HFFc6 (cell line): ENCODE measurements at places on chromosomes 11 and 22.

GRCh38 chr22:42296381-42296853 lies 26.0 kb upstream of the TCF20 start:
- DNase-seq = no peak

GRCh38 chr11:120339394-120339890 lies 3.2 kb downstream of the ARHGEF12 start:
- peak; percentile 37 for DNase-seq

DNA sequence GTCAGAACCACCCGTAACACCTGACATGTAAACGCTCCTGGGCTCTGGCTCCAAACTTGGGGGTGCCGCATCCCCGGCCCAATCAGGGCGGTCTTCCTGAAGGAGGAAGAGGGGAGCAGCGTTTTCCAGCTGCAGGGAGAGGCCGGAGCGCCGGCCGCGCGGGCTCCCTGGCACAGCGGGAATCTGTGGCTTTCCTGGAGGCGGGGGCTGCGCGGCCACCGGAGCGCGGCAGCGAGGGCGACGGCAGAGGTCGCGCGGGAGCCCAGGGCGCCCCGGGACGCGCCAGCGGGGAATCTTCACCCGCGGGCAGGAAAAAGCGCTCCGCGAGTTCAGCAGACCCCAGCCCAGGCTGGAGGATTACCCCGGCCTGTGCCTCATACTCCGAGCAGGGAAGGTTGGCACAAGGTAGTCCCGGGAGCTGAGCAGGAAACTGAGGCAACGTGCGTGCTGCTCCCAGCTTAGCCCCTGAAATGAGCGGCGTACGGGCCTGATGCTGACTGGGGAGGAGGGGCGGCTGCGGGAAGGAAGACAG lies 600 bp upstream of the ESAM start:
- no peak for DNase-seq

DNA sequence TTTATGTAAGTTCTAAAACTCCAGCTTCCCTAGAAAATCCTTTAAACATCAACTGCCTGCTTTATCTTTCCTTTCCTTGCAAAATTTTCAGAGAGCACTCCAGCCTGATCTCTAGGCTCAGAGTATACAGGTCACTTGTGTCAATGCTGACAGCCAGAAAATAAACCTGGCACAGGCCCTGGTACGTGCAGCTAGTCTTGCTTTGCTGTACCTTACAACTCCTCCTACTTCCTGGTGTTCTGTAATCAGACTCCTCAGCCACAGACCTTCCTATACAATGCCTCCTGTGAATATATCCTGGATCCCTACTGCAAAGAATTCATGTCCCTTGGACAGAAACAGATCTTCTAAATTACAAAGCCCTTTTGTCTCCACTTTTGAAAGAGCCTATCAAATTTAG lies 24.2 kb upstream of the TMEM123 start:
- no peak for DNase-seq

DNA sequence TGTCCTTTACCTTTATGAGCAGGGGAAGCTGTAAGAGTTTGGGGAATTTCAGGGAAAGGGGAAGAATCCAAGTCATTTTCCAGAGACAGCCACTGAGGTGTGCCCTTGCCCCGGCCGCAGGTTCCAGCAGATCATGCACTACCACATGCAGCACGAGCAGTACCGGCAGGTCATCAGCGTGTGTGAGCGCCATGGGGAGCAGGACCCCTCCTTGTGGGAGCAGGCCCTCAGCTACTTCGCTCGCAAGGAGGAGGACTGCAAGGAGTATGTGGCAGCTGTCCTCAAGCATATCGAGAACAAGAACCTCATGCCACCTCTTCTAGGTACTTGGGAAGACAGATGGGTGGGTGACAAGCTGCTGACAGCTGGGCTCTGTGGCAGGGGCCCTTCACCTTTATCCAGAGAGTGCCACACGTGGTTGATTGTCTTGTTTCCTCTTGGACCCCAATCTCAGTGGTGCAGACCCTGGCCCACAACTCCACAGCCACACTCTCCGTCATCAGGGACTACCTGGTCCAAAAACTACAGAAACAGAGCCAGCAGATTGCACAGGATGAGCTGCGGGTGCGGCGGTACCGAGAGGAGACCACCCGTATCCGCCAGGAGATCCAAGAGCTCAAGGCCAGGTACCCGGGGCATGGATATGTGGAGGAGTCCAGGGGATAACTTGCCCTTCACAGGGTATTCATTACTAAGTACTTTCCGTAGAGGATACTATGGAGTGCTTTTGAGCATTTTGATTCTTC lies 5.8 kb upstream of the HMBS start:
- DNase-seq = no peak

DNA sequence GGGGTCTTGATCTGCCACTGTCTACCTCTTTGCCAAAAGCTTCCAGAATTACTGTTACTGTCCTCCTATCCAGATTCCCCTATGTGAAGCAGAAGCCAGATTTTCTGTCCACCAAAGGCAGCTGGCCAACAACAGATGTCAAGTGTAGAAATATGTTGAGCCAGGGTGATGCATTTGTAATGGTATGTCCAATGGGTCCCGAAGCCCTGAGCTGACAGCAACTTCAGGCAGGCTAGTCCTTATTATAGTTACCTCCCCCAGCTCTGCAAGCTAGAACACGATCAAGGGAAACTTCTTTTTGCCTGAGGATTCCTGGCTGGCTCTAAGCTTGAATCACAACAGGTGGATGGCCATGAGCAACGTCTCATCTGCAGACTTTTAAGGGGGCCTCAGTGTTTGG lies 10.2 kb downstream of the PAMR1 start:
- peak; percentile 77 for DNase-seq

DNA sequence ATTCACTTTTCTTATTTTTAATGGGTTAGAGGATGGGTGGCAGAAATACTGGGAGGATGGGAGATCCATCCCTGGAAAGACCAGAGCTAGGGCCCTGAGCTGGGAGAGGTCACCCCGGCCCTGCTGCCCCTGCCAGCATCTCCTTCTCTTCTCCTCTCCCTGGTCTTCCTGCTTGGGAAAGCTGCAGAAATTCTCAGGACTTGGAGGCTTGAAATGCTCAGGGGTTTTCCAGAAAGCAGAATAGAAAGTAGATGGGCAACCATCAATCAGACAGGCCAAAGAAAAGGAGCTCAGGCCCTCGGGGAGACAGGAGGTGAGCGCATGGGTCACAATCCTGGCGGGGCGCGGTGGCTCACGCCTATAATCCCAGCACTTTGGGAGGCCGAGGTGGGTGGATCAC lies 1.5 kb downstream of the APOBEC3H start:
- DNase-seq = no peak

DNA sequence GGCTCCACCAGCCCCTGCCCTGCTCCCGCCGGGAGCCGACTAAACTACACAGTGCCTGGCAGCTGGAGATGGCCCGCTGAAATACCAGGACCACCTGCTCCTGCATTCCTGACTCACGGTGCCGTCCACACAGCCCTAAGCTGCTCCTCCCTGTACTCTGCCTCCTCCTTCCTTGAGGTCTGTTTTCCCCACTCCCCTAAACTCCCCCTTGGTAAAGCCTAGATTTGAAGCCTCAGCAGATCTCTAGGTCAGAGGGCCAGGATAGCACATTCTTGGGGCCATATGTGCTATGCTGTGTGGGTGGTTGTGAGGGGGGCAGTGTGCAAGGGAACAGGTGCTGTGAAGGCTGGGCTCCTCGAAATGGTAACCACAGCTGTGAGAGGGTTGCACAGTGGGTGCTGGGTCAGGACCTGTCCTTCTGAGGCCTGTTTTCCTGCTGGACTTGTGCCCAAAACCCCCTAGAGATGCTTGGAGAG lies 9.7 kb downstream of the LRFN4 start:
- DNase-seq = no peak

DNA sequence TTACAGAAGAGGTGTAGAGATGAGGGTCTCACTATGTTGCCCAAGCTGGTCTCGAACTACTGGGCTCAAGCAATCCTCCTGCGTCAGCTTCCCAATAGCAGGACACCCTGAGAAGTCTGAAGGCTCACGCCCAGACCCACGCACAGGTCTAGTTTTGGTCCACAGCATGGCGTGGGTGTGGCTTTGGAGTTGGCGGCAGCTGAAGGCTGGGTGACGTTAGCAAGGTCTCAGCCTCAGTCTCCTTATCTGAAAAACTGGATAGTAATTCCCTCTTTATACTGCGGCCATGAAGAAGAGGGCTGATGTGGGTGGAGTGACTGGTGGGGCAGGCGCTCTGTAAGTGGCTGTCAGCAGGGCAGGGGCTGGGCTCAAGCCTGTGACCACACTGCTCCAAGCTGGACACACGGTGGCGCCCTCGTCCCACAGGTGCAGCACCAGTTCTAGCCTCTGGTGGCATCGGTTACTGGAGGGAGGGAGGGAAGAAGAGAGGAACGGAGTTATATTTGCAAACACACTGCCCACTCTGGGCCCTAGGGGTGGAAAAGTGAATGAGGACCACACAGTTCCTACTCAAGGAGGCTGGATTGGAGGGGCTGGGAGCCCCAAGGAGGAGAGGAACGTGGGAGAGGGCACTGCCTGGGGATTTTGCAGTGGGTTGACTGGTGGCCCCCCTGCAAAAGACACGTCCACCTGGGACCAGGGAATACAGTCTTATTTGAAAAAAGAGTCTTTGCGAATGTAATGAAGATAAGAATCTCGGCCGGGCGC lies 19.6 kb upstream of the CARD10 start:
- peak; percentile 92 for DNase-seq
